Fibroblast of mammary gland (primary cell): ENCODE measurements at places on chromosomes 1 and 21.

DNA sequence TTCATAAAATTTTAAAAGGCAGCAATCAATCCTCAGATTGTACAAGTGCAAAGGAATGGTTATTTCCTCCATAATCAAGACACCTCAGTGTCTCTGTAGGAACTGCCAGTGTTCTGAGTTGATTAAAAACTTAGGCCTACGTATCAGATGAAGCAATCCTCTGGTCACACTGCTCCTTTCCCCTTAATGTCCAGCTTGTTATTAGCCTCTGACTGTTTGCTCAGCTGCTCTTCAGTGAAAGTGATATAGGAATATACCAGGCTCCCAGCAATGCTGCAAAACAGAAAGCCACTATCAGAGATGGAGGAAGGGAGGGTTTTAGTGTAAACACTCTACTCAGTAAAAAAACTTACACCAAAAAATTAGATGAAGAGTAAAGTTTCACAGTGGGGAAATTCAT is 49.8 kb downstream of the SLC35D1 start:
- DNase-seq = no peak

DNA sequence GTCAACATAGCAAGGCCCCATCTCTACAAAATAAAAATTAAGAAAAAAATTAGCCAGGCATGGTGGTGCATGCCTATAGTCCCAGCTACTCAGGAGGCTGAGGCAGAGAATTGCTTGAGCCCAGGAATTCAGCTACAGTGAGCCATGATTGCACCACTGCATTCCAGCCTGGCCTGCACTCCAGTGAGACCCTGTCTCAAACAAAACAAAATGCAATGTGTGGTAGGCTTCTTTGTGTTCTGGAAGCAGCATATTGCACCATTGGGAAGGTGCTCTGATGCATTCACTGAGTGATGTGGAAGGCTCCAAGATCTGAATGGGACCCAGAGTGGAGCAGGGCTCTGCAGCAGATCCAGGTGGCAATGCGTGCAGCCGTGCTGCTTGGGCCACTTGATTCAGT is 99.6 kb upstream of the COG2 start:
- DNase-seq = no peak

DNA sequence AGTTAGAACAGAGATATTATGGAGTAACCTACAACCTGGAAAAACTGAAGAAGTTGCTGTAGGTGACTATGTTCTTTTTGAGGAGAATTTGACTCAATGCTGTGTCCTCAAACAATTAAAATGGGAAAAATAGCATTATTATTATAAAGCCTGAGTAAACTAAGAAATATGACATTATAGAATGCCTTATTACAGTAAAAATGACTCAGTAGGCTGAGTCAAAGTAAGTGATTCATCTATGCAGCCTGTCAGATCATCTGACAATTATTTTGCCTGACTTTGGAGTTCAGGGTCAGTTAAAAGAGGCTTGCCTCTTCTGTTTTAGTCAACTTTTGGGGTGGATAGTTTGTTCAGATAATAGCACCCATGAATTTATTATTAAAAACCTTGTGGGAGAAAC is 150.8 kb upstream of the PTGFR start:
- DNase-seq = peak; percentile 93

GRCh38 chr1:233512538-233512937 is 101.4 kb upstream of the KCNK1 start:
- DNase-seq = no peak

DNA sequence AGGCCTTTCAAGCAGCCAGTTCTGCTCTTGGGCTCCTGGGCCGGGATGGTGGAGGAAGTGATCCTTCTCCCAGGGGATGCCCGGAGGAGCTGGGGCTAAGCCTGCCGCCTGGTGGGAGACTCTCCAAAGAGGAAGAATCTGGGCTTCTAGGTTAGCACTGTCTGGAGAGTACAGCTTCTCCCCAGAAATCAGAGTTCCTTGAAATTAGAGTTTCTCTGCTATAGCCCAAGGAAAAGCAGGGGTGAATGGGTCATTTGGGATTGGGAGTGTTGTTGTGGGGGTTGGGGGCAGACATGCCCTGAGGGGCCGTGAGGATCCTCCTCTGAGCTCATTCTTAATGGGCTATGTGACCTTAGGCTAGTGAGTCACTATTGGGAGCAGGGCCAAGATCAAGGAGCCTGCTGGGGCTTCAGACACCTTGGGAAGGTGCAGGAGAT is 6.5 kb downstream of the LGR6 start:
- no peak for DNase-seq
